ENCODE measurements at places on chromosomes 2 and 18. TPM values are rescaled to one million over a fixed set of nuclear protein-coding genes. Genes with fewer than 3 reads are reported as not detected.

BAZ2B gene
- total RNA-seq: 136 TPM

- DNase-seq: no peak
These were observed 1719.2 kb upstream of the PIK3C3 start for GRCh38 chr18:40235836-40236235.

GRCh38 chr18:8812631-8813030, 107.3 kb downstream of the MTCL1 start:
- no peak for DNase-seq

DNA sequence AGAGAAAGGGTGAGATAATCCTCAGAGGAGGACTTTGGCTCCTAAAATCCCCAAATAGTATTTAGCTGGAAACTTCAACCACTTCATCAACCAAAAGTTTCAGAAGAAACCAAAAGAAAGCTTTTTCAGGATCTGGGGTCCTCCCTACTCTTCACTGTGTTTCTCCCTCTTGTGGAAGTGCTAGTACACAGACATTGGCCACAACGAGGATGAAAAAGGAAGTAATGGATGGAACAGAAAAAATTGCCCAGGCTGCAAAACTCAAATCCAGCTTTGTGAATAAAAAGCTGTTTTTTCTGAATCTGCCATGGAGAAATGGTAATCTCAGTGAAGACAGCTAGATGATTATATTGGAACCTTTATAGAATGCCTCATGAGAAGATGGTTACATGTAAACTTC, 4.0 kb downstream of the PID1 start:
- no peak for DNase-seq

DNA sequence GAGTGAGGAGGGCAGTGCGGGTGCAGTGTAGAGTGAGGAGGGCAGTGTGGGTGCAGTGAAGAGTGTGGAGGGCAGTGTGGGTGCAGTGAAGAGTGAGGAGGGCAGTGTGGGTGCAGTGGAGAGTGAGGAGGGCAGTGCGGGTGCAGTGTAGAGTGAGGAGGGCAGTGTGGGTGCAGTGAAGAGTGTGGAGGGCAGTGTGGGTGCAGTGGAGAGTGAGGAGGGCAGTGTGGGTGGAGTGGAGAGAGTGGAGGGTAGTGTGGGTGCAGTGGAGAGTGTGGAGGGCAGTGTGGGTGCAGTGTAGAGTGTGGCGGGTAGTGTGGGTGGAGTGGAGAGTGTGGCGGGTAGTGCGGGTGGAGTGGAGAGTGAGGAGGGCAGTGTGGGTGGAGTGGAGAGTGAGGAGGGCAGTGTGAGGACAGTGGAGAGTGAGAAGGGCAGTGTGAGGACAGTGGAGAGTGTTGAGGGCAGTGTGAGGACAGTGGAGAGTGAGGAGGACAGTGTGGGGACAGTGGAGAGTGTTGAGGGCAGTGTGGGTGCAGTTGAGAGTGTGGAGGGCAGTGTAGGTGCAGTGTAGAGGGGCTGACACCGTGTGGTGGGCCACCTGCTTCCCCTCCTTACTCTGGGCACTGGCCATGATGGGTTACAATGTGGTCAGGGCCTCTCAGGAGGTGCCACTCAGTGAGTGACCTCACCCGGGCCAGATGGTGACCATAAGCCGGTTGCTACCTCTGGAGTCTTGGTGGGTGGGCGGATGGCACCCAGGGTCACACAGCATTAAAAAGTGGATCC, 28.5 kb downstream of the INPP4A start:
- DNase-seq: no peak

DNA sequence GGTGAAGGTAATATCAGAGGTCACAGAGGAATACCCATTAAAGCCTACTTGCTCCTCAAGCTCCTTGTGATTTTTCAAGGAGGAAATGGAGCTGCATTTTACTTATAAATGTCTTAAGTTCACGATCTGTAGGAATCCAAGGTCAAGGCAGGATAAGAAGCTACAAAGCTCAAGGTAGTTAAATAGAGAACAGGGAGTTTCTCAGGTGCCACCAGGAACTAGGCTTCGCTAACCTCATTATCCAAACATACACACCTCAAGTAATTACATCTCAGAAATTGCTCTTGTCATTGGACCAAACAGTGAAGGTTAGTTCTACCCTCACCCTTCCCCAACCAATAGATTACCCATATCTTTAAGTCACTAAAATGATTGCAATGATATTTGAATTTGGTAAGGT, 317.4 kb upstream of the HNRNPA3 start:
- DNase-seq: no peak

COBLL1 gene
- 25.9 TPM for total RNA-seq

RRM2 gene
- 17.3 TPM for total RNA-seq

DNA sequence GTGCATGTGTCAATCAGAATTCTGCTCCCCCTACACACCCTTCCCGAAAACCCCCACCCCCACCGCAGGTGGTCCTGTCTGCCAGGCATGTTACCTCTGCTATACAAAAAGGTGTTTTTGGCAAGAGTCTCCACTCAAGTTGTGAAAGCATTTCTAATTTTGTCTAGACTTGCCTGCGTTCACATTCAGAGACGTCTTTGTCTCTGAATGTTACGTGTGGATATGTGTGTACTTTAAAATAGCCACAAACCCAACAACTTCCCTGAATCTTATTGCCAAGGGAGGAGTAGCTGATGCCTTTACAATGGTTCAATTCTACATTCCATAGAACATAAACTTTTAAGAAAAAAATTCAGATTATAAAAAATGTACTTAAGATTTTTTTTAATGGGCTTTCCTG, 66.6 kb downstream of the ITGA4 start:
- DNase-seq: no peak

- DNase-seq: no peak
These were observed 741 bp downstream of the GPR148 start for GRCh38 chr2:130729322-130730299.

DNA sequence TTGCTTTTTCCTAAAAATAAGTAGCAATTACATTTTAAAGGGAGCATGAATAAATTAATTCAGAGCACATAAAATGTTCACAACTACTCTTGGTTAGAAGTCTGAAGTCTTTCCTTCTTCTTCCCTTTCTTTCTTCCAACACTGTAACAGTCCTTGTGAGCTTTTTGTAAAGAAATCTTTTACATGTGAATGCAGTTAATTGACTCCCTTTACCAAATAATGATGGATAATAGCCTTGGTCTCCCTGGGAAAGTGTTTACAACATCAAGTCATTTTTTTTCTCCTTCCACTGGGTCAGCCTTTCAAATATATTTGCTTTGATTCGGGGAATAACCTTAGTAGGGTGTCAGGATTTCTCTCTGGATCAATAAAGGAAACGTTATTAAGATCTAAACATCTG, 39.1 kb downstream of the CALCRL start:
- DNase-seq: no peak

- peak; percentile 78 for DNase-seq
These were observed 30.1 kb upstream of the ITGA6 start for GRCh38 chr2:172397148-172397834.

DNA sequence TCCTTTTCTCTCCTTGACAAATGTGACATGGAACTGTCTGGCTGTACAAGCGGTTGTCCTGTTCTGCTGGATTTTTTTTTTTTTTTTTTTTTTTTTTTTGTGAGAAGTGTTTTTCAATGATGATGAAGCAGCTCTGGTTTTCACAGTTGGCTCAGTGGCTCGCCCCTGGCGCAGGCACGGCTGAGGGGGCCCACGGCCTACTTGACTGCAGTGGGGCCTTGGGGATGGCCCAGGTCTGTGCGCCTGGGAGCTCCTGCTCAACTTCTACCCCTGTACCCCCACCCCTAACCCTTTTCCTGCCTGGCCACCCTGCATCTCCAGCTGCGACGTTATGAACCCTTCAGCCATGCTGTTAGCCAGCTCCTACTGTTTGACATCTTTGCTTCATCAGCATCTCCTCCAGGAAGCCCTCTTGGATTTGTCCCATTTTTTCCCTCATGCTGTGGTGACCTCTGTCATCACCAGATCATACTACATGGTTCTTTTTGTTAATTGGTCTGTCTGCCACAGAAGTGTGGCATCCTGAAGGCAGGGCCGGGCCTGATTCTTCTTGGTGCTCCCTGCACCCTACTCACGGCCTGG, 167.9 kb downstream of the INHBB start:
- DNase-seq: no peak

MARCHF4 gene
- not detected for total RNA-seq

DNA sequence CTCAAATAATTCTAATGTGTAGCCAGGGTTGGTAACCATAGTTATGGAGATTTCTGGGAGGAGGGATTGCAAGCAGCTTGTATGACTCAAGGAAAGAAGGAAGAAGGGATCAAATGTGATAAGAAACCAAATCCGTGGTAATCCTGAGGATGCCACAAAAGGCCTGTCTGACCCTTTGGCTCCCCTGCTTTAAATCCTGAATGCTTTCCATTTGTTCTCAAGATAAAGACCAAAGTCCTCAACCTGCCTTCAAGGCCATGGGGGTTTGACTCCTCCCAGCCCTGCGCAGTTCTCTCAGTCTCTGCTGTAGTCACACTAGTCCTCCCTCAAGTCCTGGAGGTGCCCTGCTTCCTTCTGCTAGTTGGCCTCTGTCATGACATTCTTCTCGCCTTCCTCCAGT, 74.0 kb downstream of the SUMO1 start:
- no peak for DNase-seq

Measured in skin of body (tissue), 3 donors.